COLO829 (cell line): ENCODE measurements at places on chromosomes 12 and 14.

DNA sequence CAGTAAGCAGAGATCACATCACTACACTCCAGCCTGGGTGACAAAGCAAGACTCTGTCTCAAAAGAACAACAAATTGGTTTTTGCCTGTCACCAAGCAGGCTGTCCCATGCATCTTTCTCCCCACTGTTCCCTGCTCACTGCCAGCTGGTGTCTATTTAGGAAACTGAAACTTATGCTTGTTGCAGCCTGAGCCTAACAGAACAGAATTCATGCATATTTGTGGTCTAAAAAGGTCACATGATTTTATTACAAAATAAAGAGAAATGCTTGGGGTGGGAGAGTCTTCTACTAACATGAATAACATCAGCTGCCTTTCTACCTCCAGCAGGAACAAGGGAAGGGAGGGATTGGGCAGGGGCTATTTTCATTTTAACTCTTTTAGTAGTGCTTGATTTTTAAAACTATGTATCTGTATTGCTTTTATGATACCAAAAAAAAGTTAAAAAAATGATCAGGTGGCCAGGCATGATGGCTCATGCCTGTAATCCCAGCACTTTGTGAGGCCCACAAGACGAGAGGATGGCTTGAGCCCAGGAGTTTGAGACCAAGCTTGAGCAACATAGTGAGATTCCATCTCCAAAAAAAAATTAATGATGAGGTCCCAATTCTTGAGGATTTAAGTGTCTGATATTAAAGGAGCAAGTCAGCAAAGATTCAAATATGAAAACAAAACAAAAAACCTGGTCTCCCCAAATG is 923 bp downstream of the STAT2 start:
- DNase-seq: peak; percentile 43

GRCh38 chr12:132899033-132899432 is 11.6 kb upstream of the CHFR start:
- no peak for DNase-seq

DNA sequence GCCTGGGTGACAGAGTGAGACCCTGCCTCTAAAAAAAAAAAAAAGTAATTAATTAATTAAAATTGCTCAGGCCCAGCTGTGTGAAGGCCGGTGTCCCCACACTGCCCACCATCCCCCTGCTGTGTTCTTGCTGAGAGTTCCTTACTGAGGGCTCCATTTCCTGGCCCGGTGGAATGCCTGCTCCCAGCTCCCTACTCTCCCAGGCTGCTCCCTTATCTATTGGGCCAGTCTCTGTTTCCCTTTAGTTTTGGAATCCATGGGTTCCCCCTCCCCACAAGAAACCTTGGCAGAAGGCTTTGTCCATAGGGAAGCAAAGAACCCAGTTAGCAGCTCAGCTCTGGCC is 19.0 kb downstream of the MLXIP start:
- no peak for DNase-seq

- no peak for DNase-seq
These were observed 480.7 kb downstream of the TMEM132D start for GRCh38 chr12:129423041-129423580.

DNA sequence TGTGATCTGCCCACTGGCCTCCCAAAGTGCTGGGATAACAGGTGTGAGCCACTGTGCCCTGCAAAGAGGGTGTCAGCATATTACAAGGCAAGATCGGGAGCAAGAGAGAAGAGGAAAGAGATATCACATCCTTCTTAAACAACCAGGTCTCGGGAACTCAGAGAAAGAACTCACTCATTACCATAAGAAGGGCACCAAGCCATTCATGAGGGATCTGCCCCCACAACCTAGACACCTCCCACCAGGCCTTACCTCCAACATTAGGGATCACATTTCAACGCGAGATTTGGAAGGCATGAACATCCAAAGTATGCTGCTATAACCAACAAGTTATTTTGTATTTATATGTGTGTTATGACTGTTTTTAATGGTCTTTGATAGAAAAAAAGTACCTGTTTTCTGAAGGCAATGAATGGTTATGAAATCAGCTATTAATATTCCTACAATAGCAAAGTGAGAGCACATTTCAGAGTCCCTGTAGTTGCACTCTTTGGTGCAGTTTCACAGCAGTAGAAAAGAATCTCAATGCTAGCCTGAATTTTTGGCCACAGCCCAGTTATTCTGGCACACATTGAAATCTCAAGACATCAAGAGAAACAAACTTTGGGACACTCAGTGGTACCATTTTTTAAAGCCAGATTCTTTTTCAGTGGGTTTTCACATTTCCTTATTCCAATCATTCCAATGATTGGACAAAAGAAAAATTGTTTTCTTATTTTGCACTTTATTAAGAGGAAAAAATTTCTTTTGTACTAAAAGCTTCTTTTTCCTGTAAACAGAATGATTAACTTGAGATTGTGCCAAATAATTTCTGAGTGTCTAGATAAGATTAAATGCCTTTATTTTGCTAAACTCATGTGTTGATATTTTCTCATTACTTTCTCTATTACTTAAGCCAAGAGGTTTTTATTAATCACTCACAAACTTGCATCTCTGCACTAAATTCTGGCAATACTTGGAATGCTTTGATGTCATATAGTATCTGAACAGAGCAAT is 582.6 kb upstream of the ATP2B1 start:
- no peak for DNase-seq

DNA sequence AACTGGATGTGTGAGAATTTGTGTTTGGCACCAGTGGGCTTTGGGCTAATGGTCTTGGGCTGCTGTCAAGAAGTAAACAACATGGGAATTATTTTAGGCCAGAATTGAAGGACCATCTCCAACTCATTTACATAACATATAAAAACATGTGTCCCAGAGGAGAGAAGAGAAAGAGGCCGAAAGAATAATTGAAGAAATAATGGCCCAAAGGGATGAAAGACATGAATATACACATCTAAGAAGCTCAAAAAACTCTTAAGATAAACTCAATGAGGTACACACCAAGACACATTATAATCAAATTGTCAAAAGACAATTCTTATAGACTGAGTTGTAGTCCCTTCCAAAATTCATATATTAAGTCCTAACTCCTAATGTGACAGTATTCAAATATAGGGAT is 56.1 kb upstream of the SCAF11 start:
- DNase-seq: no peak

DNA sequence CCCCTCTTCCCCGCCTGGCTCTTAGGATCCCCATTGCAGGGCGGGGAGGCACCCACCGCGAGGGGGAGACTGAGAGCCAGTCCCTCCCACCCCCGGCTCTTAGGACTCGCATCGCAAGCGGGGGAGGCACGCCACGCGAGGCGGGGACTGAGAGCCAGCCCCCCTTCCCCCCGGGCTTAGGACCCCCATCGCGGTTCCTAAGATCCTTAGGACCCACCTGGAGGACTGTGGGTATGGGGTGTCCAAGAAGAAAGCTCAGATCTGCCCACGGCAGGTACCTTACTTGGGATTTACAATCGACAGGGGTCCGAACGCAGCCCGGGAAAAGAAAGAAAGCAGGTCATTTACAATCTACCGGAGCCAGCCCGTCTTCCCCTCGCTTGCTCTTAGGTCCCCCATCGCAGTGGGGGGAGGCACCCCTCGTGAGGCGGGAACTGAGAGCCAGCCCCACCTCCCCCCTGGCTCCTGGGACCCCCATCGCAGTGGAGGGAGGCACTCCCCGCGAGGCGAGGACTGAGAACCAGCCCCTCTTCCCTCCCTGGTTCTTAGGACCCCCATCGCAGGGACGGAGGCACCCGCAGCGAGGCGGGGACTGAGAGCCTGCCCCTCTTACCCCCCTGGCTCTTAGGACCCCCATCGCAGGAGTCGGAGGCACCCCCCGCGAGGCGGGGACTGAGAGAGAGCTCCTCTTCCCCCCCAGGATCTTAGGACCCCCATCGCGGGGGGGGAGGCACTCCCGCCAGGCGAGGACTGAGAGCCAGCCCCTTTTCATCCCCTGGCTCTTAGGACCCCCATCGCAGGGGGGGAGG is 43.7 kb downstream of the DDX11 start:
- peak; percentile 18 for DNase-seq

DNA sequence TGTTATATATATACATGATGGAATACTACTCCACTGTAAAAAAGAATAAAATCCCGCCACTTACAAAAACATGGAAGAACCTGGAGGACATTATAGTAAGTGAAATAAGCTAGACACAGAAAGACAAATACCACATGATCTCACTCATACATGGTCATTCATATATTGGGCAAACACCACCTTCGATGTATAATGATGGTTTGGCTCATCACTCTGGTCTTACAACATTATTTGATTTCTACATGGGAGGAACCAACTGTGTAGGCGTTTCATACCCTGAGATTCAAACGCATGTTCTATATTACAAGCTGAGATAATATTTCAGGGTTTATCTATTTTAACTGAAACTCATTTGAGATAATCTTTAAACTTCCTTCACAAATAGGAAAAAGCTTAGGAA is 48.3 kb downstream of the ABCD2 start:
- DNase-seq: no peak

DNA sequence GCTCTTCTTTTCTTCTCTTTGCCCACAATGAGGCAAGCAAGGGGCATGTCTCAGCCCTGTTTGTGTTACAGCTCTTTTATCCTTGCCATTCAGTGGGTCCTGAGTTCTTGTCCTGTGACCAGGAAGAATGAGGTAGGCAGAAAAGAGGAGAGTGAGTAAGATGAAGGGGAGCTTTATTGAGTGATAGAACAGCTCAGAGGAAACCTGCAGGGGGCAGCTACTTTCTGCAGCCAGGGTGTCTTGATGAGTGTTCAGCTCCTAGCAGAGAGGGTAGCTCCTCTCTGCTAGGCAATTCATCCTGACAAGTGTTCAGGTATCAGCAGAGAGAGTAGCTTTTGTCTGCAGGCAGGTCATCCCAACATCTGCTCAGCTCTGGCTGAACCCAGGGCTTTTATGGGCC is 41.0 kb downstream of the HSD17B6 start:
- no peak for DNase-seq

DNA sequence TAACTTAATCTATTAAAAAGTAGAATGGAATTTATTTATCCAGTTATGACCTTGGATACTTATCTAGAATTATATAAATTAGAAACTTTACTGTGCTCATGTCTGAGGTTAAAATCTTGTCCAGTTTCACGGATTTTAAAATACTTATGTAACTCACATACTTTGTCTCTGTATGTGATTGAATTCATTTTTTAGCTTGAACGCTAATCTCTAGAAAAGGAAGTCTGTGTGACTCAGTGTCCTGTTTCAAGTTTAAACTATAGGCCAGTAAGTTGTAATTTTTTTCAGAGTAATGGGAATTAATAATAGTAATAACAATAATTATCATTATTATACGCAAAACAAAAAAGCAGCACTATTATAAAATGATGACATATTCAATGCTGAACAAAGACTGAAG is 168.6 kb downstream of the CPNE8 start:
- DNase-seq: no peak

DNA sequence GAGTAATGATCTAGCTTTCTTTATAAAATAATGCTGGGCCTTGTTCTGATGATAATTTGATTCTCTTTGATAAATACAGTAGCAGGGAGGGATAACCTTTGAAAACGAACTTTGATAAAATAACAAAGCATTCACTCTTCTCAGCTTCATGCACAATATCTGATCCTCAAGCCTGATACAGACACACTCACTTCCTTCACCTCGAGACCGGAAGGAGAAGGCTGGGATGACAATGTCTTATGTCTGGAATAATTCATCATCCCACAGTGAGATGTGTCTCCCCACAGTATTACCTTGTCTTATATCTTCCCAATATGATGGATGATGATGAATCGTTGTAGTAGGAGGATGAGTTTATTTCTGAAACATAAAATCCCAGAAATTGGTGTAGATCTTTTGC is 15.5 kb upstream of the NR1H4 start:
- DNase-seq: peak; percentile 61

DNA sequence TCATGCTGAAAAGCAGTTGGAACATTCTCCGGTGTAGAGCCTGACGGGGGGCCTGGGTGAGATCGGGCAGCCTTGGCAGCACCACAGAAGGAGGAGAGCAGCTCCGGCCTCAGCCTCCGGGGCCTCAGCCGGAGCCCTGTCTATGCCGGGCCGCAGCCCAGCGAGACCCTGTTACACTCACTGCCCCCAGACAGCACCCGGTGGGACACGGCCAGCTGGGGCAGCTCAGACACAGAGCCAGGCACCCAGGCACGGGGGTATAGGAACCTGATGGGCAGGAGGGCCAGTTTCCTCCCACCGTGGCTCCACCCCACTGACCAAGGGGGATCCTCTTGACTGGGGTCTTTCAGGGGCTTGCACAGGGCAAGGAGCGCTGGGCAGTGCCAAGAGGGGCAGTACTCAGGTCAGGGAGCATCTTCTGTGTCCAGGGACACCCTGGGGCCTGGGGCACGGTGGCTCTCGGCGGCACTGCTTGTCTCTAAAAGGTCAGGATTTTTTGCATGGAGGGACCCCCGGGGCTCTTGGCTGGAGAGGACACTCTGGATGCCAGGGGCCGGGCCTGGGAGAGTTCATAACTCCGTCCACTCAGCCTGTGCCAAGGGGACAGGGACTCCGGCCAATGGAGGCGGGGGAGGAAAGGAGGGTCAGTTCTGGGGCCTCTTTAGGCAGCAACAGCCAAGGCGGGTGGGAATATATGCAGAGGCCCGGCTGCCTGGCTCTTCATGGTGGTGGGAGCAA is 9.4 kb downstream of the INF2 start:
- DNase-seq: no peak

- DNase-seq: no peak
These were observed 99.9 kb downstream of the NINJ2 start for GRCh38 chr12:563250-563781.

- DNase-seq: no peak
These were observed 15.1 kb upstream of the ZFP36L1 start for GRCh38 chr14:68807987-68808386.

- DNase-seq: no peak
These were observed 29.3 kb upstream of the PDE3A start for GRCh38 chr12:20339060-20339459.

GRCh38 chr12:101021911-101022388 is 188.1 kb downstream of the SLC5A8 start:
- DNase-seq: peak; percentile 80

DNA sequence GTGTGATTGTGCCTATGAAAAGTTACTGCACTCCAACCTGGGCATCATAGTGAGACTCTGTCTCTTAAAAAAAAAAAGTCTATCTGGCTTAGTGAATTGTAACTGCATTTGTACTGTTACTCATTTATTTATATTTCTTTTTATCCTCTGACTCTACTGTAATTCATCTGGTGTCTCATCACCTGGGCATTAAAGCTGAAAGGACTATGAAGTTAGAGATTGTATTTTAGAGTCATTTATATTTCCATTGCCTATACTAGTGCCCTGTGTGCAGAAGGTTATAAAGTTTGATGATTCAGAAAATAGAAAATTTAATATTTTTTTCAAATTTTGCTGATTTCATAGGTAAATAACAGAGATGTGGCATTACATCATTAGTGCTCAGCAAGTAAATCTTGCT is 30.2 kb downstream of the BICDL1 start:
- no peak for DNase-seq

GRCh38 chr14:105255021-105255507 is 6.7 kb downstream of the BTBD6 start:
- no peak for DNase-seq

GRCh38 chr12:103626498-103626897 is 39.4 kb downstream of the STAB2 start:
- DNase-seq: peak; percentile 35

DNA sequence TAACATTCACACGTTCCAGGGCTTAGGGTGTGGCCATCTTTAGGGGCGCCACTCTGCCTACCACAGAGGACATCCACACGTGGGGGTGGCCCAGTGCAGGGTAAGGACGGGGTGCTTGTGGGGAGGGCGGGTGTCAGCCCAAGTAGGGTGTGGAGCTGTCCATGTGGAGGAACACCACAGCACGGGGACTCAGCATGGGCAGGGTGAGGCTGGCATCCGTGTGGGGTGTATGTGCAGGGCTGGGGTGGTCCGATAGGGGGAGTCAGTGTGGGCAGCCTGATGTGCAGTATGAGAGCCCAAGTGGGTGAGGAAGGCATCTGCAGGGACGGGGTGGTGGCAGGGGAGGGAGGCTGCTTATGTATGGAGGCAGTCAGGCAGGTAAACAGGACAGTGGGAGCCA is 17.7 kb downstream of the PSMC1 start:
- DNase-seq: no peak
